ENCODE measurements at places on chromosomes 16 and 17.
A peak's percentile ranks its signal among the peaks of the same experiment; 100 is the strongest.

DNA sequence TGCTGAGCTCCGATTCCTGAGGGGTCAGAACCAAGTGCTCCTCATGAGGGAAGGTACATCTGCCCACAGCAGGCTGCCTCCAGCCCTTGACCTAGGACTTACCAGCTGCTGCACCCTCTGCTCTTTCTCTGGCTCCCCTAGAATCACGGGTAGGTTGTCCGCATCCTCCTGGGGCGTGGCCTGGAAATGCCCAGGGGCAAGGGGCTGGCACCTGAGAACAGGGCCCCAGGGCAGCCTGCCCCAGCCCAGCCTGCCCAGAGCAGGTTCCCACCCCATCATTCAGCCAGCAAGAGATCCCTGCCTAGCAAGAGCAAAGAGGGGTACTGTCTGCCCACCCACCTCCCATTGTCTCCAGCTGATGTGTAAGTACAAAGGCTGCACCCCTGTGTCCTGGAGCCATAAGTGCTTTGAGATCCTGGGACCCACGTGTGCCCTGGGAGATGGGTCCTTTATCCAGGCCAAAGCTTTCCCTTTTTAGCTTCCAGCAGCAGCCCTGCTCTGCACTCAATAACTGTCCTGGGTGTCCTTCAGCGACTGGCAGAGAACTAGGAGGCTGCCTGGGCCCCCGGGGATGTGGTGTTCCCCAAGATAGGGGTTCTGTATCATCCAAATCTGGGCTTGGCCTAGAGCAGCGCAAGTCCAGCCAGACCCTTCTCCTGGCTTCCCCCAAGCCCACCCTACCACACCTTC, 5.1 kb downstream of the TSPOAP1 start:
- peak overlapping the region; percentile 43 for H3K4me3 ChIP-seq
- H3K36me3 ChIP-seq = no peaks in the 10 kb centered on the region
- H3K4me1 ChIP-seq = peaks cover 12% of the 10 kb centered on the region
- H3K27ac ChIP-seq = no peak overlapping the region

GRCh38 chr17:77677211-77677610, 281.3 kb upstream of the TNRC6C start:
- H3K36me3 ChIP-seq = no peaks in the 10 kb centered on the region
- H3K4me3 ChIP-seq = no peak overlapping the region
- no peak for DNase-seq
- H3K27me3 ChIP-seq = peaks cover 15% of the 10 kb centered on the region

- H3K27me3 ChIP-seq = no peaks in the 10 kb centered on the region
- H3K4me1 ChIP-seq = no peaks in the 10 kb centered on the region
- H3K4me3 ChIP-seq = no peak overlapping the region
- no peak overlapping the region for H3K27ac ChIP-seq
- DNase-seq = no peak
Observed at GRCh38 chr16:79691007-79691406, 90.5 kb upstream of the MAF start.

GRCh38 chr16:8670014-8670560, 4.3 kb upstream of the ABAT start:
- peaks cover 6% of the 10 kb centered on the region for H3K36me3 ChIP-seq
- H3K4me3 ChIP-seq = no peak overlapping the region
- H3K4me1 ChIP-seq = peaks cover 6% of the 10 kb centered on the region
- DNase-seq = no peak
- no peaks in the 10 kb centered on the region for H3K27me3 ChIP-seq
- no peak overlapping the region for H3K27ac ChIP-seq

DNA sequence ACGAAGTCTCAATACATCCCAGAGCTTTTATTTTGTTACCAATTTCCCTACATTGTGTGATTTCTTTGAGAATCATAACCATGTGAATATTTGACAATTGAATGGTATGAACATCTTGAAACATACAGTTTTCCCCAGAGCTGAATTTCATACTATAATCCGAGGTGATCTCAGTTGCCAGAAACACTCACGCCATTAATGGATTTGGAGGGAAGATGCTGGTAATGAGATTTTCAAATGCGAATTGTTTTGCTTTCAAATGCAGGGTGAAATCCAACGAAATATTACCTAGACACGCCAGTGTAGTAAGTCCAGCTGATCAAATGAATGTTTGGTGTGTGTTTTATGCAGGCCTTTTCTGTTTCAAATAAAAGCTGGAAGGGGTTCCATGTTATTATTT, 277.8 kb upstream of the CDH5 start:
- H3K4me3 ChIP-seq = no peak overlapping the region
- no peak for DNase-seq
- H3K27ac ChIP-seq = no peak overlapping the region
- H3K36me3 ChIP-seq = no peaks in the 10 kb centered on the region
- no peaks in the 10 kb centered on the region for H3K27me3 ChIP-seq
- H3K4me1 ChIP-seq = no peaks in the 10 kb centered on the region

- no peaks in the 10 kb centered on the region for H3K4me1 ChIP-seq
- H3K27me3 ChIP-seq = no peaks in the 10 kb centered on the region
- no peak overlapping the region for H3K27ac ChIP-seq
- no peak overlapping the region for H3K4me3 ChIP-seq
- no peak for DNase-seq
Observed at GRCh38 chr17:31745964-31746600, 113.0 kb downstream of the COPRS start.

DNA sequence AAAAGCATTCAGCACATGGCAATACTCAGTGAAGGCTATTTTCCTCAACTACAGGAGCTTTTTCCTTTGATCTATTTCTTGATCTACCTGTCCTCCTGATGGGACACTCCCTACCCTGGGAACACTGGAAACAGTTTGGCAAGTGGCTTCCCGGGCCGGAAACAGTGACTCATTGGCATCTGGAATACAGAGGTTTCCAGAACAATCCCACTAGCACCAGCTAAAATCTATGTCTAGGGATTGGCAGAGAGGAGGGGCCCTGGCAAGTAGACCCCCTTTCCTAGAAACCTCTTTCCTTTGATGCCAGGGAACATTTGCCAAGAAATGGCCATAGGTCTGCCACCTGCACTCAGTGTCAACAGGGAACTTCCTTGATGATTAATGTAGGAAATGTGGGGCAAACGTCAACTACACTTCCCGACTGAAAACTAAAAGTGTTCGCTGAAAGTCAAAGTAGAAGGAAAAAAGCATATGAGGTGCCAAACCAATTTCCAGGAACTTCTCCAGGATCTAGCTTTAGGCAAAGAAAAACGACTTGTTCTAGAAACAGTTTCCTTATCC, 30.4 kb upstream of the FBXW10B start:
- no peaks in the 10 kb centered on the region for H3K36me3 ChIP-seq
- no peaks in the 10 kb centered on the region for H3K27me3 ChIP-seq
- H3K4me3 ChIP-seq = peak overlapping the region; percentile 62

- H3K4me3 ChIP-seq = no peak overlapping the region
- no peak for DNase-seq
- peaks cover 19% of the 10 kb centered on the region for H3K36me3 ChIP-seq
- H3K27me3 ChIP-seq = no peaks in the 10 kb centered on the region
- no peak overlapping the region for H3K27ac ChIP-seq
Observed at GRCh38 chr17:1574697-1575471, 12.3 kb upstream of the PITPNA start.
